Activated CD4-positive, alpha-beta memory T cell treated with anti-CD3 and anti-CD28 coated beads for 36 hours (primary cell): ENCODE measurements at places on chromosomes 5 and 9.

GRCh38 chr5:81151546-81151945 lies 81.6 kb upstream of the CKMT2 start:
- DNase-seq = no peak

- no peak for DNase-seq
Observed at GRCh38 chr5:52838326-52839015, 50.8 kb downstream of the ITGA1 start.

GRCh38 chr5:23991406-23991805 lies 484.0 kb downstream of the PRDM9 start:
- DNase-seq = no peak

GRCh38 chr5:93623153-93623552 lies 40.1 kb downstream of the NR2F1 start:
- no peak for DNase-seq

GRCh38 chr5:173778152-173778782 lies 109.9 kb upstream of the CPEB4 start:
- no peak for DNase-seq

- no peak for DNase-seq
Observed at GRCh38 chr5:94276751-94277150, 341.7 kb downstream of the KIAA0825 start.

GRCh38 chr9:17725399-17726010 lies 146.6 kb downstream of the SH3GL2 start:
- no peak for DNase-seq

DNA sequence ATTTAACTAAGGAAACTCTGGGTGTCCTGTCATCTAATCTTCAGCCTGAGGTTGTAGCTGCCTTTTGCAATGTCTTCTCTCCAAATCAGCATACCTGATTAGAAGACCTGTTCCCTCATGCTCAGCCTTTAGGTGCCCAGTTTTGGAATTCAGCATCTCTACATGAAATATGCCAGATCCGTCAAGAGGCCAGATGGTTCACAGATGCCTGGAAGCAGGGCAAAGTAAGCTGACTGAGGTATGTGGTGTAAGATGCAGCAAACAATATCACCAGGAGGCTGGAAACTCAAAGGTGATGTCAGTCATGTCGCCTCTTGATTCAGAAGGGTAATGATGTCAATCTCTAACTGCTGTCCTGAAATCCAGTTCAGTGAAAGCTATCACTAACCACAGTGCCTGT lies 324.4 kb downstream of the PRELID2 start:
- no peak for DNase-seq

GRCh38 chr5:53473633-53474032 lies 6.8 kb upstream of the FST start:
- no peak for DNase-seq

DNA sequence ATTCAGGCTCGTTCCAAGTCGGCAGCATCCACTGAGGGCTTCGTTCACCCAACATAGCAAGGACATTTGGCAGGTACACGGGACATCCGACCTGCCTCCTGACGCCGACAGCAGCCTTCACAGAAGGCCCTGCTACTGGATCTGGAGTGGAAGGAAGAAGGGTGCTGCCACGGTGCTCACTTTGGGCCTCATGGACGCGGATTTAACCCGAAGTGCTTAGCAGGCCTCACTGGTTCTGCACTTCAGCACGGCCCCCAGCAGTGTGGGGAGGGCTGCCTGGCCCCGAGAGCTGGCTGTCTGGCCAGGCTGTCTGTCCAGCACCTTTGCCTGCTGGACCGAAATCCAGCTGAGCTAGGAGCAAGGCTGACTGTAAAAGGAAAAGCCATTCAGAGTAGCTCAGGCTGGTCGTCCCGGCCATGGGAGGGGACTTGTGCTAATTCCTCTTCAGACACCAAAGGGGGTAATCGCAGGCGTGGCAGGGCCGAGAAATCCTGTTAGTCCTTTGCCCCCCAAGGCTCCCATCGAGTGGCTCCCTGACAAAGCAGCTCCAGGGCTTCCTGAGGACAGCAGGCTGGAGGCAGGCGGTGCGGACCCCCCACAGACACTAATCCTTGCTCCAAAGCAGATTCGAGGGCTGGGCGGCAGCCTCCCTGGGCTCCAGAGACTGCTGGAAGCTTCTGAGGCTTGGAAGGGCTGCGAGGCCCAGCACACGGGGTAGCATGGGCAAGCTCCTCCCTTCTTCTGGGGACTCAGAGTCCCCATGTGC lies 11.1 kb upstream of the RXRA start:
- DNase-seq = no peak

DNA sequence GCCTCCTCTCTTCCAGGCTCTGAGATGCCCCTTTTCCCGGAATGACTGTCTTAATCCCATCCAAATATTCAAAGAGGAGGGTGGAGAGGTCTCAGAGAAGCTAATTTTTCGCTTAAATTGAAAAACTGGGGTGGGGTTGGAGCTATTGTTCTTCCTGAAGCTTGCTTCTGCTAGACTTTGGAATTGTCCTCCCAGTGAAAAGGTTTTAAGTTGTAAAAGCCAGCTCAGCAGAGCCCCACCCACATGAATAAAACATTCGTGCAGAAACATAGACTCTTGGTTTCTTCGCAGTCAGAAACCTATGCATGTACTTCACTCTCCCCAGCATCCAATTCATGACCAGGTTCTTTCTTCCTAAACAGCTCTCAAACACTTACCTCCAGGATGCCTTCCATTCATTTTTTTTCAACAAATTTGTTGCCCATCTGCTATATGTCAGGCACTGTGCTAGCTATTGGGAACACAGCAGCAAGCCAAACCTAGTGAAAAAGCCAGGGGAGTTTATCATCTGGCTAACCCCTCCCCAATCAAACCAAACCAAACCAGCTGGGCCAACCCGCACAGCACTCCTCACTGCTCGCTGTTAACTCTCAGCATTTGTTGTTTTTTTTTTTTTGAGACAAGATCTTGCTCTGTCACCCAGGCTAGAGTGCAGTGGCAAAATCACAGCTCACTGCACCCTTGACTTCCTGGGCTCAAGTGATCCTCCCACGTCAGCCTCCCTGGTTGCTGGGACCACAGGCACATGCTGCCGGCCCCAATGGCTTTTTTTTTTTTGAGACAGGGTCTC lies 37.9 kb upstream of the OCLN start:
- DNase-seq = no peak

DNA sequence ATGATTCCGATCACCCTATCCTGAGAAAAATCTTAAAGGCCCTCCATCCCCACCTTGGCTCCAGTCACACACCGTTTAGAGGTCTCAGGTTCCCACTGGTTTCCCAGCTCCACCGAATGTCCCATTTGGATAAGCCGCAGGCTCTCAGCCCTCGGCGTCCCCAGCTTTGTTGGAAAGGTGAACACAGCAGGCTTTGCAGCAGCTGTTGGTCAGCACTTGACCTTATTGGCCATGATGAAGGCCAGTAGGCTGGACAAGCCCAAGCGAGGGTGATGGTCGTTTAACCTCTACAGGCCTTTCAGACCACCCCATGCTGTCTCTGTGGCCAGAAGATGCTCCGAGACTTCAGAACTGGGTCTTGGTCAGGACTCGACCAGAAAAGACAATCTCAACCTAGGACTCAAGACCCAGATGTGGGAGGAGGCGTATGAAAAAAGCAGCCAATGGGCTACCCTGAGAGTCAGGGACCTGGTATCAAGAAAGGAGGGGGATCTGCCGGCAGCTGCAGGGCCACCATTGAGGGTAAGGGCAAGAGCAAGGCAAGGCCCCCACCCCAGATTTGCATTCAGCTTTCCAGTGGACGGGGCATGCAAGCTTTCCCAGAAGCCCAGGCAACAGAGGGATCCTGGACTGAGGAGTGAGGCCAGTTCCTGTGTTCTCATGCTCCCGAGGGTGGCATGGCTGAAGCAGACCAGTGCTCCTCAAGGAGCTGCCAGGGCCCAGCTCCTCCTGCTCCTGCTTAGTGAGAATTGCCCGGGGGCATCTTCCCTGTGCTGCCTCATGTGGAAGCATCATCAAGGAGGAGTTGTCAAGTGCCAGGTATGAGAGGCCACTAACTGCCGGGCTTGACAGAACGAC lies 13.4 kb downstream of the UBE2QL1 start:
- DNase-seq = no peak

DNA sequence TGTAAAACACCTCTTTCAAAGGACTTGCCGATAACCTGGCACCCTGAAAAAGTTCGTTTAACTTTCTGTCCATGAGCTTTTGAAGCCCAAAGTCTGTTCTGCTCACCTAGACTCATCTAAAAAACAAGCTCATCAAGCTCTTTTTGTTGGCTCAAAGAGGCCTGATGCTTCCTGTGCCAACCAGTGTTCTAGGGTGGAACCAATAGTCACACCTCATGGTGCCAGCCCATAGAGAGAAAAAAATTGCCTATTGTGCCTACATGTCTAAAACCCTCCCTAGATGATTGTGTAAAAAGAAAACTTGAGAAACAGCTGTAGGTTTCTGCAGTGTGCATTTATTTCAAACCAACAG lies 4.7 kb downstream of the SH3RF2 start:
- DNase-seq = no peak

DNA sequence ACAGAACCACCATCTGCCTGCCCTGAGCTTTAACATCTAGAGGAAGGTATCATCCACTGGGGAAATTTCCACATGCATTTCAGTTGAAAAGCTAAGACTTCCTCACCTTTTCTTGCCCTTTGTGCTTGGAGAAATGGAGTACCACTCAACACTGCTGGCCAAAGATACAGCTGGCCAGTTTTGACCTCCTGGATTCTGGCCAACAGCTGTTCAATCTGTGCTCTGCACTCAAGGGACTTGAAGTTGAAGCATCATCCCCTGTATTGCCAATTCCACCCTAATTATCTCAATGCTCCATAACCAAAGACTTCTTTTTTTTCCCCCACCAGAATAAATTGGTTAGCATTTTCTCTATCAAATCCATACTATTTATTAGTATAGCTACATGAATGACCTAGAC lies 70.4 kb upstream of the PRDM9 start:
- DNase-seq = no peak

DNA sequence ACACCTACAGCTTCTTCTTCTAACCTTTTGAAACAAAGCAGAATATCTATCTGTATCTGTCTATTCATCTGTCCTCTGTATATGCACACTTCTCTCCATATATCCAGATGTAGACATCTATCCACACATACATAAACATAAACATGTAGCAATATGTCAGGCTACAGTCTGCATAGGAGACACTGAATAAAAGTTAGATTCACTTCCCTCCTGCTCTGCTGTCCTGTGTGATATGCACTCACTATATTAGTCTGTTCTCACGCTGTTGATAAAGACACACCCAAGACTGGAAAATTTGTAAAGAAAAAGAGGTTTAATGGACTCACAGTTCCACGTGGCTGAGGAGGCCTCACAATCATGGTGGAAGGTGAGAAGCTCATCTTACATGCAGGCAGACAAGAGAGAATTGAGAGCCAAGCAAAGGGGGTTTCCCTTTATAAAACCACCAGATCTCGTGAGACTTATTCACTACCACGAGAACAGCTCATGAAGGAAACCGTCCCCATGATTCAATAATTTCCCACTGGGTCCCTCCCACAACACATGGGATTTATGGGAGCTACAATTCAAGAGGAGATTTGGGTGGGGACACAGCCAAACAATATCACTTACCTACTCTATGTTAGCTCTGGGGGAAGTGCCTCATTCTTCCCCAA lies 24.1 kb downstream of the RANBP3L start:
- no peak for DNase-seq

DNA sequence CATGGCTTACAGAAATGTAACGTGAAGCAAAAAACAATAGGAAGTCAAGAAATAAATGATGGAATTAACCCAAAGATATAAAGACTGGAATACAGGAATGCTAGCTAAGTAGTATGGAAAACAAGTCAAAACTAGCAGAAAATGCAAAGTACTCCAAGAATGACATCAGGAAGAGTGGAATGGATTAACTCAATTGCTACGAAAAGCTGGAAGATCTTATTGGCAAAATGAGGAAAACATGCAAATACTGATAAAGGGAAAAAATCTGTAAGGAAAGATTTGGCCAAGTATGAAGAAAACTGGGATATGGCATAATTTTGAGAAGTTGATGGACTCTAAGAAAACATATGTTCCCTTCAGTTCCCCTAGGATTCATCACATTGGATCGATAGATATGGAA lies 324.5 kb upstream of the ZNF608 start:
- DNase-seq = no peak

DNA sequence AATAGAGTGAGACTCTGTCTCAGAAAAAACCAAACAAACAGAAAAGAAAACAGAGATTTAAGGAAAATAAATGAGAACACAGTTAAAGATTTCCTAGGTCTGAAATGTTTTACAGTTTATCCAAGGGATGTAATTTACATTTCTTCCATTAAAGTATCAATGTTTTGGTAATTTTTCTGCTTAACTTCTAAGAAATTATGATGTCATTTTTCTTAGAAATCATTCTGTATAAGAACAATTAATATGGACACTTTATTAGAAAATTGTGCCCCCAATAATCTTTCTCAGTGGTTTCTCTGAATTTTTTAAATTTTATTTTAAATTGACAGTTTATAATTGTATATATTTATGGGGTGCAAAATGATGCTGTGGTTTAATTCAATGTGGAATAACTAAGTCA lies 49.8 kb upstream of the PTPDC1 start:
- DNase-seq = no peak
